ENCODE measurements at places on chromosomes 12 and 14.

DNA sequence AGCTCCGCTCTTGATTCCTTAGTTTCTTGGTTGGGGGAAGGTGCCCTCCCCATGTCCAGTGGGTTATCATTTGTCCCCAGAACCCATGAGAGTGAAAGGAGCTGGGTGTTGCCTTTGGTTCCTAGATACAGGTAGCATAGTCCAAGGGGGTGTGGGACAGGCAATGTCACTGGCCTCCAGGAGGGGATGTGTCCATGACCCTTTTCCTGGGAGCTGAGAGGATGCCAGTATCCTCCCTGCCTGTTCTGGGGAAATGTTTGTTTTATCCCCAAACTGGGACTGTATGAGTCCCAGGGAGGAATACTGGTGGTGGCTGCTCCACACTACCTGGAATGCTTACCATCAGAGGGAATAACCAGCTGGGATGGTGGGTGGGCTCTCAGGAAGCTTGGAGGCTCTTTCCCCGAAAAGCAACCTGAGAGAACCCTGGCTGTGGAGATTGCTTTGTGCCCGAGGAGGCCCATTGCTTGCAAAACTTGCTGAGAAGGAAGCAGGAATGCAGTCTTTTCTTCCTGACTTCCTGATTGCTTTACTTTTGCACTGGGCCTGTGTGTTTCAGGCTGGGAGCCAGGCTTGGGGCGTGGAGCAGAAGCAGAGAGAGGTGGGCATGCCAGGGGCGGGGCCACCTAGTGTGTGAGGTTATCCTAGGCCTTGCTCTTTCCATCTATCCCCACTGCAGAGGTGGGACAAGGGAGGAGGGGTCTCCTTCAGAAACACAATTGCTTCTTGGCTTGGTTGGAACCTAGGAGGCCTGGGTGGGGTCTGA, 715 bp upstream of the SLC10A1 start:
- DNase-seq, result no peak

DNA sequence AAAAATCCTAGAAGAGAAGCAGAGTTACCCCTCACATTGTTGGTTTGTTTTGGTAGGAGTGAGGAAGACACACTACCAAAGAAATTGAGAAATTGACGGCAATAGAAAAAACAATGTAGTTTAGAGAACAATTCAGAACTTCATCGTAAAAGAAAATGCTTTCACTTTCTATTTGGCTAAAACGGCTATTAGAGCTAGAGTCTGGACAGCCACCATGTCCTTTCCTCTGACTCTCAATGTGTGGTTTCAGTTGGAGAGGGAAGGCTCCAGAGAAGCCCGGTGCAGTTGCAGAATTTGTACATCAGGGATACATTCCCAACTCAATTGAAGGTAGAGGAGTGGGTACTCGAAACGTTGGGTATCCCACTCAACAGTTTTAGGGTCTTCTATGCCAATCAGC, 535.3 kb downstream of the GALC start:
- no peak for DNase-seq

DNA sequence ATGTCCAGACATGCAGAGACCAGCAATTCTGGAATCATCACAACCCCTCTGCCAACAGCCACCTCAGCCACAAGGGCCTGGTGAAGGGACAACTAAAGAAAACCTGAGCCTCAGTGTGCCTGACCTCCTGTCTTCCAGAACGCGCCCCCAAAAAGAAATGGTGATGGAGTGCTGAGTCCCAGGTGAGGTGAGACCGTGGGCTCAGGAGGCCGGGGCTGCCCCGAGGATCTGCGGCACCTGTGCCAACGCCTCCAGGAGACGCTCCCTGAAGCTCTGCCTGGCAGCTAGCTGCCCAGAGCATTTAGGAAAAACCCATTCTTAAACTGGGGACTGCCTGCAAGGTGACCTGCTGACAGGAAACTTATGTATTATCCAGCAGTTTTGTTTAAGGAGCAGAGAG, 51.2 kb downstream of the CDC42BPB start:
- DNase-seq, result no peak

DNA sequence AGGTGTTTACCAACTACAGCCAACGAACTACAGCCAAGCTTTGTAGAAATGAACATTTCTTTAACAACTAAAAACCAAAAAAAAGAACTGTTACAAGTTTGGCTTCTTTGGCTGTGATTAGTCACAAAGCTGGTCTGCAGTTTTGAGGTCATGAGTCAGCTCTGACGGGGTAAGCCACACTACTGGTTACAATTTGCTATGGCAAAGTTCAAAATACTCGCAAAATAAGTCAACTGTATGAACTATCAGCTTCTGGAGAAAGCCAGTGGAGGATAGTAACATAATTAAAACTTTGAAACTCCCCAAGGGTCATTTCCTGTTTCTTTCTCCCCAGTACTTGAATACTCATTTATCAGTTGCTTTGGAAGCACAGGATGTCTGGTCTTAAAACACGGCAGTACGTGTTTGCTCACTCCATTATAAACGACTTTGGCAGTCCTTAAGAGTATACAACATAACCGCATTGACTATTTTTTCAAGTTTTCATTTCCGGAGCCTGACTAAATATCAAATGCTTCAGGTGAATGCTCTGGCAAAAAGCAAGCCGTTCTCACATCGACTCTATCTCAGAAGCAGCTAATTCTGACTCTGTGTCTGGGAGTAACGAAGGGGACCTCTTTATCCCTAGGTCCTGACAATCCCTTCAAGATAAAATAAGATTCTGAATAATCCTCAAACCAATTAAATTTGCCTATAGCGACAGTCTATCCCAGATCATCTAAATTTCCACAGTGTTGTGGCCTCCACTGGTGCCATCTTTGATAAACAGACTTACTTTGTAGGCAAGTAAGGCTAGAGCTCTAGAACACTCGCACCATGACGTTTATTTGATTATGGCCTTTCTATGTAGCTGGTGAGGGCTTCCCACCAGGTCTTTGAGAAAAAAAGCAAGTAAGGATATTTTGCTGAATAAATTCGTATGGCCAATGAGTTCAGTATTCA, 10.6 kb downstream of the PHLDA1 start:
- peak; percentile 43 for DNase-seq

- no peak for DNase-seq
These were observed 67.7 kb downstream of the ZC3H14 start for GRCh38 chr14:88630565-88630964.

GRCh38 chr14:51644217-51644933, 7.3 kb upstream of the FRMD6 start:
- no peak for DNase-seq

DNA sequence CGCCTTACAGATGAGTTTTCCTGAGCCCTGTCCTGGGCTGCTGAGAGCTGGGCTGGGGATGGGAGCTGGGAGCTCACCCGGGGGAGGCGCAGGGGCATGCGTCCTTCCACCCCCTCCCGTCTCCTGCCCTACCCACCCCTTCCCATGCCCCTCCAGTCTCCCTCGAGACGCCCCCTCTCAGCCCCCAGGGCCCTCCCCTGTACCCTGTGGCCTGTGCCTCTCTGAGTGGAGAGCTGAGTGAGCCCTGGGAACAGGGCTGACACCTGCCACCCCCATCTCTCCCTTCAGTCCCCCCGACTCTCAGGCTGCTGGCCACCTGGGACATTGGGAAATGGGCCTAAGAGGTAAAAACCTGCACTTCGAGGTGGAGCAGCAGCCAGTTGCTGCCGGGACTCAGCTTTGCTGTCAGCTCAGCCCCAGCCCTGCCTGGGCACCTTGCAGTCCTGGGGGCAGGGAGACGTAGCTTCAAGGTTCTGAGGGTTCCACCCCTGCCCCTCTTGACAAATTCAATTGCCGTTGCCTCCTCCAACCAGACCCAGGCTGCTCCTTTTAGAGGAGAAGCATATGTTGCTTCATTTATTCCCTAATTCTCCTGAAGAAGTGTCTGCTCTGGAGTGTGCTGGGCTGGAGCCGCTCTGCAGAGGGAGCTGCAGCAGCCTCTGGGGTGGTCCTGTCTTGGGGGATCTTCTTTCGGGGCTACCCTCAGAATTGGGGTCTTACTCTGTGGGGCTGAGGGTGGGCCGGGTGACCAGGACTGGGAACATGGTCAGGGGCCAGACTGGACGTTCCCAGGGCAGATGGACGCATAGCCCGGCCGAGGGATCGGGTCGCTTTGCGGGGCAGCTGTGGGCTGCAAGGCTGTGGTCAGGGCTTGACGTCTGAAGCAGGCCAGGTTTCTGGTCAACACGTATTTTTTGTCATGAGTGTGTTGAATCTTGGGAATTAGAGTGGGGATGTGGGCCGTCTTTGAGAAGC, 141.4 kb downstream of the ADGRD1 start:
- DNase-seq, result no peak

GRCh38 chr14:59032826-59033225, 155.6 kb upstream of the DAAM1 start:
- DNase-seq, result no peak

DNA sequence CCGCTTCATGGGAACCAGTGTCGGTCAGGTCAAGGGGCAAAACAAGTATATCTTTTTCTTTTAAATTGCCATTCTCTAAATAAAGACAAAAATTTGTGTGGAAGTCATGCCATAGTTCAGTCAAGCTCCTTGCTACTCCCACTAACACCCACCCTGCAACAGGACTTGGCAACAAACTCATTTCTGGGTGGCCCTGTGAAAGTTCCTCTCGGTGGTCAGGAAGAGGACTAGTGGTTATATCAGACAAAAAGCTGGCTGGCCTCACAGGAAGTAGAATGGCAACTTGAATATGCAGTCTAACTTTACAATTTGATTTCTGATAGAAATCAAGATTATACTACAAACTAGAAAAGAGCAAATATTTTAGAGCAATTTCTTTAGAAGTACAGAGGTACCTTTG, 11.2 kb downstream of the DHRS7 start:
- no peak for DNase-seq

DNA sequence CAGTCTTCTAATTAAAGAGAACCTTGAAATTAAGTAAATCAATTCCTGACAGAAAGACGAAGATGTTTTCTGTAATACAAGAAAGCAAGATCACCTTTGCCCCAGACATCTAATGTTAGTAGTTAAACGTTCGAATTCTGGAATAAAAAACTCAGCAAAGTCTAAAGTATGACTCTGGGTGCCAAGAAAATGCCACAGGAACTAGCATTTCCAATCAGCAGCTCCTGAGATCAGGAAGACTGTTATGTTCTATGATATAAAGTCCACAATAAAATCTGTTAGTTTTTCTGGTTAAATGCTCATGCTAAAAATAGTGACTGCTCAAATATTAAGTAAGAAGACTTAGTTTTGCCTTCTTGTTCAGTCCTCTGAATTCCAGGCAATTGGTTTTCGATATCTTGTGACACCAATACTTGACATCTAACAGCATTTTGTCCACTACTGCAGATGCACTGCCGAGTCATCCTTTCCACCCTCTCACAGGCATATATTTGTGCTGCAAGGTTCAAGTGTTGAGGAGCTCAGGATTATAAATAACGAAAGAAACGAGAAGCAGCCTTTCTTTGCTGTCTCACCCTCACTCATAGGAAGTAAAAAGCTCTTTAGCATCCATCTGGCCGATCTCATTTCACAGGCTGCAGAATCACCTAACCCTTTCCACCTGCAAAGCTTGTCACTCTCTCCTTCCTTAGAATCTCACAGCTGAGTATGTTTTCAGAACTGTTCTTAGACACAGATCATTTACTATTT, 32.0 kb downstream of the SSH1 start:
- no peak for DNase-seq

DNA sequence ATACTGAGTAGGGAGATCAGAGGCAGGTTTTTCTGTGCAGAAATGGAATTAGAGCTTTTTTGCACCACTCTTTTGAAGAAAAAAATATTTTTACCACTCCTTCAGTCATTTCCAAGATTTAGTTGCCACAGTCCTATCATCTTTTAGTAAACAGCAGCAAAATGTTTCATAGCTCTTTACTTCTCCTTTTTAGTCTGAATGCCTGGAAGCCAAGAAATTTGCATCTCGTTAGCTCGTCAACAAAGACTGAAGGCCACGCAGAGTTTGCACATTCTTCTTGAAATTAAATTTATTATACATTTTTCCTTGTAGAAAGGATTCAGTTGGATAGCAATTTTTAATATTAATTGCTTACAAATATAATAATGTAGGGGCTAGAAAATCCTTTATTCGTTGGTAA, 544.5 kb upstream of the ATP2B1 start:
- no peak for DNase-seq

DNA sequence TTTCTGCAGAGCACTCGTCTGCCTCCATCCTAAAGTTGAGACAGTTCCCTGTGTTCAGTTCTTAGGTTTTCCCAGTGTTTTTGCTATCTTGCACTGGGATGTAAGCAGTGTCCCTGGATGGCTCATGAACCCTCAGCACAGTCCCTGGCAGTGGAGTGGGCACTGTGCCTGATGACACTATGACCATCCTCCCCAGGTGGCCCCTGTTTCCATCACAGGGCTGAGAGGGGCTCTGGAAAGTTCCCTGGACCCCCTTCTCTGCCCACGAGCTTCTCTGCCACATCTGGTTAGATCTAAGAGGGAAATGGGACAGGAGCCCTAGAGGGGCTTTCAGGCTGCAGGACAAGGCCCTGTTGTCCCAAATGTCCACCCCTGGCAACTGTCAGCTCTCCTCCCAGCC, 249.8 kb upstream of the SFSWAP start:
- DNase-seq, result no peak

- no peak for DNase-seq
These were observed 950.2 kb downstream of the BCL11B start for GRCh38 chr14:98321841-98322240.

DNA sequence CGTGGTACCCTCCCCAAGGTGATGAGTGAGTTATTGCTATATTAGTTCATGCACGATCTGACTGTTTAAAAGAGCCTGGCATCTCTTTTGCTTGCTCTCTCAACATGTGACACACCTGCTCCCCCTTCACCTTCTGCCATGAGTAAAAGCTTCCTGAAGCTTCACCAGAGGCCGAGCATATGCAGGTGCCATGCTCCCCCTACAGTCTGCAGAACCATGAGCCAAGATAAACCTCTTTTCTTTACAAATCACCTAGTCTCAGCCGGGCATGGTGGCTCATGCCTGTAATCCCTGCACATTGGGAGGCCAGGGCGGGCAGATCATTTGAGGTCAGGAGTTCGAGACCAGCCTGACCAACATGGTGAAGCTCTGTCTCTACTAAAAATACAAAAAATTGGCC, 61.8 kb downstream of the RNFT2 start:
- no peak for DNase-seq

GRCh38 chr12:78407722-78408121, 456.9 kb upstream of the SYT1 start:
- DNase-seq, result no peak

DNA sequence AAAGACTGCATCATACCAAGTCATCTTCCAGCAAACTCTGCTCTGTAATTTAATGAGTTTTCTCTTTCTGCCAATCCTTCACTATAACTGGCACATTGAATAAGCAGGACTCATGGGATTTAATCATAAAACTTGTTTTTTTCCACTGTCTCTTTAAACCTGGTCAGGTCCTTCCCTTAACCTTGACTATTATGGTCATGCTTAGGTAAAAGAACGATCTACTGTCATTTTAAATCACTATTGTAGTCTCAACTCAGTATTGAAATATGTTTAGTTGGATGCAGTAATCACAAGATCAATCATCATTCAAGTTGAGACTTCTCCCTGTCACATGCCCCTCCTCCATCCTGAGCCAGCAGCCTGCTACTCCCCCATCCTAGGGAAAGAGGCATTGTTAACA, 56.1 kb downstream of the SLC35F4 start:
- DNase-seq, result no peak
